ENCODE measurements at places on chromosomes 7 and 10.
A peak's percentile ranks its signal among the peaks of the same experiment; 100 is the strongest.

DNA sequence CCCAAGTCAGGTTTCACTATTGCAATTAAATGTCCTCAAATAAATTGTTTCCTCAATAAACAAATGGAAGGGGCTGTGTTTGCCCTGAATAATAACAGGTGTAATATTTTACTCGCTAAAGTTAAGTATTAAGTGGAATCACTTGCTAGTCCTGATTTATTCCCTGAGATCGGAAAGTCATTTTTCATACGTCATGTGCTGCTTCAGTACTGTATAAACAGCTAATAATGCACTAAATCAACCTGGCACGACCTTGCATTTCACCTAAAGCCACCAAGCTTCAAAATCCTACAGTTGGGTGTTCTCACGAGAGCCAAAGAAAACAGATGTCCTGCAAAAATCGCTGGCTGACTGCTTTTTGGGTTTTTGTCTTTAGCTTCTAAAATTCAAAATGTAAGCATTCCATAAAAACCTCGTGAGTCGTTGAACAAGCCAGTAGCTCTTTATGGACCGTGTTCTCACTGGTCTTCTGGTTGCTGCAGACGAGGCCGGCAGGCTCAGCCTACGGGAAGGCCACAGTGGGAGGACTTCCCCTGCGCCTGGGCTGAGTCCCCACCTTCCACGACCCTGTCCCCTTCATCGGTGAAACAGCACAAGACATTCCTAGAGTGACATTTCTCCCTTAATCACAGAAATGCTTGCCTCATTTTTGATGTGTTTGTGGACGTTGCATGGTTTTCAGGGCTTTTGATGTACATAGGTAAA lies 17.9 kb upstream of the MNX1 start:
- no peak for DNase-seq

DNA sequence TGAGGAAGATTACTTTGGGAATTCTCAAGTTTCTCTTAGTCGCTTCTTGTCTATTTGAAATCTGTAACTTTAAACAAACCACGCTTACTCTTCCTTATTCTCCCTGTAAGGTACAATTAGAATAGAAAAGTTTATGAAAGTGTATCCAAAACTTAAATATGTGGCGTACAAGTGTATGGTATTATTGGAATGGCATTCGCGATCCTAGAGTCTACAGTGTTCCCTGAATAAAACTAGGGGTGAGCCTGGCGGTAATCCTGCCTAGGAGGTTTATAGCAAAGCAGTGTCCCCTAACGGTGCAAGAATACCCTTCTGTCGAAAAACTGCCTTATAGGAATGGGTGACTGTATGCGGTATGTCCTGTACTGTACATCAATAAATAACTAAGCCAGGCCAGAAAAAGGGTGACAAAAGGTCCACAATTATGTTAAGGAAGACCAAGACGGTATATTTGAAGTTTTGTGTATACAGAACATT lies 1.2 kb downstream of the TASOR2 start:
- no peak for DNase-seq

DNA sequence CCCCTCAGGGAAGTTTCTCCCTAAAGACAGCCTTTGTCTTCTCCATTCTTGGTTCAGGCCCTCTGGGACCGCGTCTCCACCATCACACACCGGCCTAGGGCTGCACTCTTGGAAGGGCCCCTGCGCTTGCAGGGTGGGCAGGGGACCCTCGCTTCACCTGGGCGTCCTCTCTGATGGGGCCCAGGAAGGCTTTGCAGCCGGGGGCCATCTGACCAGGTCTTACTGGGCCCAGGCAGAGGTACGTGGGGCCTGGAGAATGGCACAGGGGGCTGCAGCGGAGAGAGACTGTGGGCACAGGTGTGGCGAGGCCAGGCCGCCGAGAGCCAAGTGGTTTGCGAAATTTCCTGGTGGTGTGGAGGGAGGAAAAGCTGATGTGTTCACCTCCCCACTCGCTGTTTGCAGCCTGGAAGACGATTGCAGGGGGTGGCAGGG lies 44.4 kb downstream of the ALOX5 start:
- DNase-seq: no peak

DNA sequence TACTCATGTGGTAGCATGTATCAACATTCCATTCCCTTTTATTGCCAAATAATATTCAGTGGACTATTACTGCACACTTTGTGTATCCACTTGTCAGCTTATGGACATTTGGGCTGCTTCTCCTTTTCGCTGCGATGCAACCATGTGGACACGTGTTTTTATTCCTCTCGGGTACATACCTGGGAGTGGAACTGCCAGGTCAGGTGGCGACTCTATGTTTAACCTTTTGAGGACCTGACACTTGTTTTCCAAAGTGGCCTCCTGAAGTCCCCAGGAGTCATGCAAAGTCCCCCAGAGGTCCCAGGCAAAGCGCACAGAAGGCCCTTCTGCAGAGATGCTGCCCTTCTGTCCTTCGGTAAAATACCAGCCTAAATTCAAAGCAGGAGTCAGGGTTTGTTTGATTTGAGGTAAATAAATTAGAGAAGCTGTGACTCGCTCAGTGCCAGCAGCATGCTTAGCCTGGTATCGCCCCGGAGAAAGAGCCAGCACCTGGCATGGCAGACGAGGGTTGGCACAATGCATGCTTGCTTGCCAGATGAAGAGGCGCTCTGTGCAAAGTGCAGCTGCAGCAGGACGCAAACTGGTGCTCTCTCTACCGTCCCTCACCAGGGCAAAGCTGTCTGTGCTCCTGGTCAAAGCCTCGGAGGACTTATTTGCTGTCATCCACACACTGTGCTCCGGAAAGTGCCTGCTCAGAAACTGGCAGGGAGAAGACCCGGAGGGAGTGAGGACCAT lies 37.8 kb downstream of the HIPK2 start:
- peak; percentile 37 for DNase-seq

DNA sequence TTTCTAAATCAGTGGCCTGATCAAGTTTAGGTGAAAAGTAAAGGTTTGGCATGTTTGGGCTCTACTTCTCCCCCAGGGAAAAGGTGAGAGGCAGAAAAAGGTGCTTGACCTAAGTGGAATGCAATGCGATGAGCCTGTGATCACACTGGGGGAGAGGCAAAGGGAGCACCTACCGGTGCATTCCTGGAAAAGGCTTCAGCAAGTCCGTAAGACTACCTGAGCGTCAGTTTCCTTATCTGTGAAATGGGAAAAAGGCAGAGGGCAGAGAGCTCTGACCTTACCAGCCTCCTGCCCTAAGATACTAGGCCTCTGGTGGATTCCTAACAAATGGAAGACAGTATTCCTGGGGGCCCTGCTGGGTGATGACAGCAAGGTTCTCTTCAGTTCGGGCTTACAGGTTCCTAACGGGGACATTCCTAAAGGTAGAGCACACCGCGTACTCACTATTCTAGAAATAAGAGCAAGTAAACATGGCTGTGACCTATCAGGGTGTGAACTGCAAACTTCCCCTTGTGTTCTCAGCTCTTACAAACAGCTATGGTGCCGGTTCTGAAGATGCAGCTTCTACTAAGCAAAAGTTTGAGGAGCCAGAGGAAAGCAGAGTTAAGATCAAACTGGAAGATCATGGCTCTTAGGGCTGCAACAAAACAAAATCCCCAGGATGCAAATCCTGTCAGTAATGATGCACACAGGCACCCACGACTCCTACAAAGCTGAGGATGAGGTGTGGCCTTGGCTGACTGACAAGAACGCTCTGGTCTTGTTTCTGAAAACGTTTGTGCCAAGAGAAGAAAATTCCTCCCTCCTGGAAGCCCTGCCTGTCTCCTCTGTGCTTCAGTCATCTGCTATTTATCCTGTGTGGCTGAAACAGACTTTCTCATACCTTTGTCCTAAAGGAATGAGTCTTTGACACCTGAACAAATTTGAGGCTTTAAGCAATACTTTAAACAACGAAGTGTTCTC lies 13.3 kb upstream of the ACSL5 start:
- peak; percentile 17 for DNase-seq

GRCh38 chr7:84194484-84195271 lies at the start of gene SEMA3A:
SEMA3A (minus strand) TSS chr7:84194789; CDS start chr7:84194586, 203 bp downstream.
- DNase-seq: peak; percentile 83

GRCh38 chr10:28147706-28148105 lies 148.8 kb upstream of the ODAD2 start:
- DNase-seq: no peak

- no peak for DNase-seq
Observed at GRCh38 chr7:43586251-43586900, 3.5 kb downstream of the STK17A start.

DNA sequence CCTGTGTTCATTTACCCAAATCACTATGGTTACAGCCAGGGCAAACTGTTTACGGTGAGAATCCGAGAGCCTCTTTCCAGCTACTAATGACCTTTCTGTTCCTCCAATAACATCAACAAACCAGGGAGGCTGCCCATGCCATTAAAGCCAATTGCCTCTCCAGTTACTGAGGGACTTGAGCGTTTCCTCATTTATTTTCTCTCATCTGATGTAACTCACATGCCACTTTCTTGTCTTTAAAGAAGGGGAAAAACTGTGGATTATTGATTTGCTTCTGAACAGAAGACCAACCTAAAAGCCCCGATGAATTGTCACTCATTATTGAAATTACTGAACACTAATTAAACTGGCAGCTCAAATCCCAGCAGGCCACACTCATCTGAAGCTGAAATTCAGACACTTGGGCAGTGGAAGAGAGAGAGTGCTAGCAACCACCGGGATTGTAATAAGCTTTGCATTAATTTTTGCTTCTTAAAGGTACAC lies 595.8 kb upstream of the MKI67 start:
- DNase-seq: peak; percentile 21

DNA sequence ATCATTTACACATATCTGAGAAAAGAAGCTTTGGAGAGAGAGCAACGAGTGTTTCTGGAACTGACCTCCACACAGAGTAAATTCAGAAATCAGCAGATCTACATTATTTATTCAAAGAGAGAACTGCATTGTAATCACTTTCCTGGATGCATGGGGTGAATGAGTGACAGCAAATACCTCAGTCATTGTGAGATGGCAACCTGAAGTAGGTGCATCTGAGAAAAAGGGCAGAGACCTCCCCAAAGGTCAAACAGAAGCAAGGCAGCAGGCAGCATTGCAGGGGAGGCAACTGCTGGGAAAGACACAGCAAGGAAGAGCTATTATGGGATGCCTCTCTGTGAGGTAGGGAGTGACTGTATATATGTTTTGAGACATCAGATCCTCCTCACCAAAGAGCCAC lies 26.5 kb upstream of the SMIM30 start:
- DNase-seq: no peak

DNA sequence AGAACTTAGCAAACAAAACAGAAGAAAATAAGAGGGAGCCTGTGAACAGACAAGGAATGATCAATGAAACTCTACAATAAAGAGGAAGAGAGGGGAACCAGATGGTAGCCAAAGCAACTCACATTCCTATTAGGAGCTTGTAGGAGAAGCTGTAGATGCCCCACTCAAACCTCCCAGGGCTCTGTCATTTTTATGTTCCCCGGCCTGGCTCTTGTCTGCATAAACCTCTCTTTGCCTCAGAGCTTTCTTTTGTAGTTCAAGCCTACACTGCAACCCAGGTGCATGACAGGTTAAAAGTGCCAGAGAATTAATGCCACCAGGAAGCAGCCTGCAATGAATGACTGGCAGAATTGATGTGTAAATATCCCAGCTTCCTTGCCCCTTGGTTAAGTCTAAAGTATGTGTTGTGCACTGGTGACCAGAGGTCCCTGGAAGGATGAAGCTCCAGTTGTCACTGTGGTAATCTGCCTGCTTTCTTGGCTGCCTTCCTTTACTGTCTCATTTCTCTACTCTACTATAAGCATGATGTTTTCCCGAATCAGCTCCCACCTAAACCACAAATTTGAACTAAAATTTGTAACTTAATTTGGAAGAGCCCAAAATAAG lies 40.4 kb downstream of the HDAC9 start:
- DNase-seq: peak; percentile 22

DNA sequence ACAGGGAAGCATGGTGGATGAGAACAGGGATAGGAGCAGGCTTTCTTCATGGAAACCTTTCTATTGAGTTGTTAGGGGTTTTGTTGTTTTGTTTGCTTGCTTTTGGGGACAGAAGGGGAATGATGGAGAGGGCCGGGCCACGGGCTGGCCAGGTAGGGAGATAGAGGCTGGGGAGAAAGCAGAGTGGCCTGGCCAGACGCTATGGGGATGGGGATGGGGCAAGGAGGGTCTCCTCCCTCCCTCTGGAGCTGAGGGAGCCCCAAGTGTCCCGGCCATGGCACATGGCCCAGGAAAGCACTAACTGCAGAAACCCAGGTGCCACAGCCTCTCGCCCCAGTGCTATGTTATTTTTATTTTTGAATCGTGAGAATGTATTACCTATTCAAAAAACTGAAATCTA lies 10.0 kb downstream of the AOC1 start:
- DNase-seq: no peak

- DNase-seq: no peak
Observed at GRCh38 chr10:126568809-126569385, 101.6 kb downstream of the C10orf90 start.

- DNase-seq: no peak
Observed at GRCh38 chr7:32501522-32501921, 6.2 kb downstream of the AVL9 start.

DNA sequence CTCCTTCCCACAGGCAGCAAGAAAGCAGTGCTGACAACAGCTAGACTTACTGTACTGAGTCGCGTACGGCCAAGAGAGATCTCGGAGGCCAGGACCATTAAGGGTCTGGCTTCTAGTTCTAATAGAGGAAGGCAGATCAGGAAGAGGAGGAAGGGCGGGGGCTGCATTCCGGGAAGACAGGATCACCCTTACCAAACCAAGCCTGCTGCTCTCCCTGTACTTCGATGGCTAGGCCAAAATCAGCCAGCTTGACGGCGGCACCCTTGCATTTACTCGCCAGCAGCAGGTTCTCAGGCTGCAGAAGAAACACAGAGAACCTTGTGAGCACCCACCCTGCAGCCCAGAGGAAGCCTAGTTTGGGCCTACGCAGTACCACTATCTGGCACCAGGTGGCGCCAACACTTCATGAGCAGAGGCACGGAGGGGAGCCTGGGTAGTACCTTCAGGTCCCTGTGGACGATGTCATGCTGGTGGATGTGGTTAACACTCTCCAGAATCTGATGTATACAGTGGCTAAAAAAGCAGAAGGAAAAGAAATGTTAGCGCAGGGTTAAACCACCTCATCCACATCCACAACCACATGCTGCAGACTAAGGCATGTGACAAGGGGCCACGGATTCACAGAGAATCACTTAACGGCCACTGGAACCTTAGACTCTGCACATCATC lies 25.4 kb downstream of the CAMK2G start:
- DNase-seq: peak; percentile 92

DNA sequence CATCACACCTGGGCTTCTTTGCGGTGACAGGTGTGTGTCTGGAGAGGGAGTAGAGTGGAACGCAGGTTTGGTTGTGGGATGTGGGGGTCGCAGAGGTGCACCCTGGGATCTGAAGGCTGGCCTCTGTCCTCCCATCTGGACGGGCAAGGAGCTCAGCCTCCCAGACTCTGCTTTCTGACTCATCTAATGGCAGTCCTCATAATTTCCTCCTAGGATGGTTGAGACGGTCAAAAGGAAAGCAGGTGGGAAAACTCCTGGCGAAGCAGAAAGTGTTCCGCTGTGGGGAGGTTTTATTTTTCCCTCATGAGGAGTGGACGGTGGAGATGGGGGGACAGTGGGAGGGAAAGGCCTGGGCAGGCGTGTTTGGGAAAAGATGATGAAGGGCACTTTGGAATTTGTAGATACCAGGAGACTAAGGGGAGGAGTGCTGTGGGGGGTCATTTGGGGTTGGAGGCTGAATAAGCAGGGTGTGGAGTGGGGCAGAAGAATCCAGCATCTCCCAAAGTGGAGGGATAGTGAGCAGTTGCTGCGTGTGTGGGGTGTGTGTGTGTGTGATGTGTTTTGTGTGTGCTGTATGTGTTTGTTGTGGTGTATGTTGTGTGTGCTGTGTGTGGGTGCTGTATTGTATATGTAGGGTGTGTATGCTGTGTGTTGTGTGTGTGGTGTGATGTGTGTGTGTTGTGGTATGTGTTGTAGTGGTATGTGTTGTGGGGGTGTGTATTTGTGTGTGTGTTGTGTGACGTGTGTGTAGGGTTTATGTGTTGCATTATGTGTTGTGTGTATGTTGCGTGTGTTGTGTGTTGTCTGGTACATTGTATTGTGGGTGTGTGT lies 97.2 kb upstream of the PODXL start:
- DNase-seq: no peak

All from tongue (tissue), 3 donors.